ENCODE measurements at places on chromosomes 11 and 22.

GRCh38 chr11:61963016-61963281, 4.5 kb downstream of the FTH1 start:
- DNase-seq = no peak

- no peak for DNase-seq
Measured at GRCh38 chr11:125348674-125349309, 147.3 kb downstream of the FEZ1 start.

DNA sequence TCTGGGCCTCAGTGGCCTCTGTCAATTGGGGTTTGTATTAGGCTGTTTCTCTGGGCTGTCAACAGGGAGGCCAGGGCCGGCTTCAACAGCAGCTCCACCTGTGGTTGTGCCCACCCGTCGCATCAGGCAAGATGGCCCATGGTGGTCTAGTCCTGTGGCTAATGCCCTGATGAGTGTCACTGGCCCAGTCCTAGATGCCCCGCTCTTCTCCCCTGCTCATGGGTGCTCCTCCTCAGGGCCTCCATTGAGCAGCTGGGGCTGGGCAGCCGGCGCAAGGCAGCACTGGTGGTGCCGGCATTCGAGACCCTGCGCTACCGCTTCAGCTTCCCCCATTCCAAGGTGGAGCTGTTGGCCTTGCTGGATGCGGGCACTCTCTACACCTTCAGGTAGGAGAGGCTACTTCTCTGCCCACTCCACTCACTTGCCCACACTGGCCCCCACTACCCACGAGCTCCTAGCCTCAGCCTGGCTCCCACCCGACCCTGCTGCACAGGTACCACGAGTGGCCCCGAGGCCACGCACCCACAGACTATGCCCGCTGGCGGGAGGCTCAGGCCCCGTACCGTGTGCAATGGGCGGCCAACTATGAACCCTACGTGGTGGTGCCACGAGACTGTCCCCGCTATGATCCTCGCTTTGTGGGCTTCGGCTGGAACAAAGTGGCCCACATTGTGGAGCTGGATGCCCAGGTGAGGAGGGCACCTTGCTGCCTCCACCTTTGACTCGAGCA, 5.4 kb downstream of the LARGE2 start:
- DNase-seq = no peak

DNA sequence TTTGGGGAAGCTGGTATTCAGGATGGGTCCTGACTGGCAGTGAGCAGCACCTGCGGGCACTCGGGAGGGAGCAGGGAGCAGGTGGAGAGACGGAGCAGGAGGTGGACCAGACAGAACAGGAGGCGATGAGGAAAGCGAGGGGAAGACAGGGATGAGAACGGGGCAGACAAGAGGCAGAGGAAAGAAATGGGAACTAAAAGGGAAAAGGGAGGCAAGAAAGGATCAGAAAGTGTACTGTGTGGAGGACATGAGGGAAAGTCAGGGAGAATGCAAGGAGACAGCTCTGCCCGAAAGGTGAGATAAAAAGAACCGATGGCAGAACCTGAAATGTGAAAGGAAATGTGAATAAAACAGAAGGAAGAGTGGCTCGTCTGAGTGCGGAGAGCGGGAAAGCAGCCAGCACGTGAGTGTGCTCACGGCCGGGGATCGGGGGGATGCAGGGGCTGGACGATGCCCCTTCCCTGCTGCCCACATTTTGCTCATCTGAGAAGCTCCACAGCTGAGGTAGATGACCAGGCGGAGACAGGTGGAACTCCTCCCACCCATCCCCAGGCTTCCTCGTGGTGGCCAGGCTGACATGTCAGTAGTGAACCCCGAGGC, 494.4 kb upstream of the B3GAT1 start:
- DNase-seq = no peak

- DNase-seq = no peak
Measured at GRCh38 chr11:68743539-68743938, 7.8 kb downstream of the TESMIN start.

GRCh38 chr11:75492181-75492820, 33.4 kb downstream of the GDPD5 start:
- peak; percentile 50 for DNase-seq

GRCh38 chr22:36301384-36301828, 48.5 kb downstream of the APOL1 start:
- DNase-seq = peak; percentile 78

- no peak for DNase-seq
Measured at GRCh38 chr22:23002612-23003180, 67.6 kb upstream of the GNAZ start.

DNA sequence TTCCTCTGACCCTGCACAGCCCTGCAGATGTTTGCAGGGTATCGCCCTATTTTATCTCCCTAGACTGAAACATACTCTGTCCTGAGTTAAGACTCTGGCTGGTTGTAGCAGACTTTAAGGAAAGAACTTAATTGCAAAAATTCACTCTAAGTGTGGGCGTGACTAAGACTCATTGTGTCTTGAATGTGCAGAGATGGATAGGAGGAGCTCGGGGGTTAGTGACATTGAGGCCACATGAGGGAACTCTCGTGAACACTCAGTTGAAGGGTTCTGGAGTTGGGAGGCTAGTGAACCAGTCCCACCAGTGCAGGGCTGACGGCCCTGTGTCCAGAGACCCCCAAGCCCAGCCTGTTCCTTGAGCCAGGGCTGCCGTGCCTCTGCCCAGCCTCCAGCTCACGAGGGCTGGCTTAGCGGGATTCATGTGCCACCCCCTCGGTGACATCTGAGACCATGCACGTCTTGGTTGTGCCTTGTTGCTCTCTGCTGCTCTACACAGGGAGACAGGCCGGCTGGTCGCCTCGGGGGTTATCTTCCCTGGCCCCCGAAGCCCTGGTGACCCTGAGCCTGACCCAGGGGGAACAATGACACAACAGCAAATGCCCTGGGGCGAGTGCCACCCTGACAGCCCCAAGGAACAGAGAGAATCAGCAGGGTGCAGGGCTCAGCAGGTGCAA, 11.4 kb upstream of the TBX1 start:
- DNase-seq = no peak

- no peak for DNase-seq
Measured at GRCh38 chr11:66048547-66049323, at the start of gene GAL3ST3. Gene GAL3ST3 (minus strand): TSS chr11:66049161. CDS start chr11:66045415, 3,746 bp downstream.

- no peak for DNase-seq
Measured at GRCh38 chr11:61904539-61905048, 12.8 kb downstream of the RAB3IL1 start.

GRCh38 chr22:23544852-23545251, 35.2 kb downstream of the IGLL1 start:
- no peak for DNase-seq

DNA sequence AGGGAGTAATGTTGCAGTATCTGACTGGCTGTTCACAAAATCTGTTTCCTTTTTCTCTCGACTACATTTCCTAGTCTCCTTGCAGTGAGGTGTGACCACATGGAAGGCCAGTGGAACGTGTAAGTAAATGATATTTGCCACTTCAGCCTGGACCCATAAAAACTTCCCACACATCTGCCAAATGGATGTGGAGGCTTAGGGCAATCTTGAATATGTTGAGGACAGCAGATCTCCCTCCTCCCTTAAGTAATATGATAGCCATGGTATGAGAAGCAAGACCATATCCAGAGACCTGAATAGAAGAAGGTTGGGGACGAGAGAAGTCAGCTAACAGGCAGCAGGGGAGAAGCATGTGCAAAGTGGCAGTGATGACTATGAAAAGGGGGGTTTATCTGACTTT, 33.0 kb upstream of the C11orf87 start:
- DNase-seq = no peak

DNA sequence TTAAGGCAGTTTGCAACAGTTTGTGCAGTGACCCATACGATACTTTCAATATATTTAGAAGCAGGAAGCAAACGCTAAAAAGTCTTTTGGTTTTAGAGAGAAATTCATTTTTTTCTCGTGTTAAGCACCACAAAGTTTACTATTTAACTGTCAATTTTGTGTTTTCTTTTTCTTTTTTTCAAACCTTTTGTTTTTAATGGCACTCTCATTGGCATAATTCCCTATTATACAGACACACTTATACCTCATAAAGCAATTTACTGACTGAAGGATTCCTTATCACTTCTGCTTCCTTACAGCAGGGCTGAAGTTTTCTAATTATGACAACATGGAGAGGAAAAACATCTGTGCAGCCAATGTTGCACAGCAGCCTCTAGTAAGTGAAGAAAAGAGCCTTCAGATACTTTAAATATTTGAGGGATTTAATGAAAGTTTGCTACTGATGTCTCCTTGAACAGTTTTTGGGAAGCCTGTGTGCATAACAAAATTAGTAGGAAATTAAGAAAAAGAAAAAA, 2191.2 kb downstream of the LRRC4C start:
- no peak for DNase-seq

- DNase-seq = peak; percentile 39
Measured at GRCh38 chr22:43346521-43346929, 3.4 kb upstream of the SCUBE1 start.

- no peak for DNase-seq
Measured at GRCh38 chr11:79396001-79396400, 44.8 kb downstream of the TENM4 start.

DNA sequence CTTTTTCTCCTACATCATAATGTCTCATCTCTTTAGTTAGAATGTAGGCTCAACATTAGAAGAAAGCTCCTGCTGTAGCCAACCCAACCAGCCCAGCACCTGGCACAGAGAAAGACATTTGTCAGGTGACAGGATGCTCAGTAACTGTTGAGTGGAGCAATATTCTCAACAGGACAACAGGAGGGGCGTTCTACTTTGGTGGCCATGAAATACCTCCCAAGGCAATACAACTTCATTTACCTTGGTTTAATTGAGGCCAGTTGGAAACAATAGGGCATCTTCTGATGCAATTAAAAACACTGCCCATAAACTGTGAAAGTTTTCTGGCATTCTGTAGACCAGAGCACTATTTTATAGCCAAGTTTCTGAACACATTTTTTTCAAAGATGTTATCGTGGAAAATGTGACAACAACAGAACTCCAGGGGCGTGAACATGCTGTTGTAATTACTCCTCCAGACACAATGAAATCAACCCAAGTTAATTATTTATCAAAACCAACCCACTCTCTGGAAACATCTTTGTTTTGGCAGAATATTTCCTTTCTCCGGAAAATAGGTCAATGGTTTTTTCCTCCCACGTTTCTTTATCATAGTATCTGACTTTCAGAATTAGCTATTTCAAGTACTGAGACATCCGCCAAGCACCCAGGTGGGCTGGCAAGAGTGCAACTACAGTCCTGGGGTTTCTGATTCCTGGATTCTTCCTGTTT, 538.1 kb downstream of the SOX6 start:
- DNase-seq = no peak

GRCh38 chr11:34603129-34604001, 17.5 kb upstream of the EHF start:
- no peak for DNase-seq

All from activated CD4-positive, alpha-beta T cell treated with anti-CD3 and anti-CD28 coated beads, Interleukin-2, amount 50 U/mL, for 24 hours (primary cell).